ENCODE measurements at places on chromosomes 12 and 14.

- no peak for DNase-seq
Measured at GRCh38 chr12:84072961-84073360, 839.6 kb downstream of the SLC6A15 start.

DNA sequence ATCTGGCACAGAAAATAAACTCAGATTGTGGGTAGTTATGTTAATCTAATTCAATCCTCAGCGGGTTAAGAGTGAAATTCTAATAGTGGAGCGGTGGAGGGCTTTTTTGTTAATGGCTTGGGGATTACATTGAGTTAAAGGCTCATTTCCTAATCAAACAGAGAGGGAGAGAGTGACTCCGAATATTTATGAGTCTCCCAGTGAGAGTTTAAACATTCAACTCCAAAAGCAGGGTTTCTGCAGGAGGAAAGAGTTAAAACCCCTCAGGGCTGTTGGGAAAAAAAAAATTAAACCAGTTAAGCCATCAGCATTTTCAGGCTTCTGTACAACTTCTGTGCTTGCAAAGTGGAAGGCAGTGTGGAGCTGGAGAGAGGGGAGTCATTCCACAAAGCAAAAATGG is 62.1 kb upstream of the ESRRB start:
- DNase-seq, result no peak

- DNase-seq, result no peak
Measured at GRCh38 chr12:11564984-11565651, 84.4 kb upstream of the ETV6 start.

DNA sequence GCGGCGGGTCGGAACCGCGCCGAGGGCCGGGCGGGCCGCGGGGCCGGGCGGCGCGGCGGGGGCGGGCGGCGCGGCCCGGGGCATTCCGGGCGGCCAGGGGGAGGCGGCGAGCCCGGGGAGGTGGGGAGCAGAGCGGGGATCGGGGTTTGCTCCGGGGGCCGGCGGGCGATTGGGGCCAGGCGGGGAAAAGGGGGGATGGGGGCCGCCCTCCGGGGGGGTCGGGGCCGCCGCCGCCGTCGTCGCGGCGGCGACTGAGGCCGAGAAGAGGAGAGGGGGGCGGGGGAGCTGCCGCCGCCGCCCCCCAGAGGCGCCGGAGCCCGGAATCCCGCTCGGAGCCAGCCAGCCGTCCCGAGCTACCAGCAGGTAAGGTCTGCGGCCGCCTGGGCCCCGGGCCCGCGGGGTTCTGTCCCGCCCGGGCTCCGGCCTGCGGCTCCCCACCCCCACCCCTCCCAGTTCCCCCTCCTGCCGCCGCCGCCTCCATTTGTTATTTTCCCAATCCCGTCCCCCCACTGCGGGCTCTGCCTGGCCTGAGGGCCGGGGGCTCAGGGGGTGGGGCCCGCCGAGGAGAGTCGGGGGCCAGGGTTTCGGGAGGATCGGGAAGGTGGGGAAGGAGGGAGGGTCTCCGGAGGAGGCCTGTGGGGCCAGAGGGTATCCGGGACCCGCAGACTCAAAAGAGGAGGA is 403 bp downstream of the ATN1 start:
- no peak for DNase-seq

DNA sequence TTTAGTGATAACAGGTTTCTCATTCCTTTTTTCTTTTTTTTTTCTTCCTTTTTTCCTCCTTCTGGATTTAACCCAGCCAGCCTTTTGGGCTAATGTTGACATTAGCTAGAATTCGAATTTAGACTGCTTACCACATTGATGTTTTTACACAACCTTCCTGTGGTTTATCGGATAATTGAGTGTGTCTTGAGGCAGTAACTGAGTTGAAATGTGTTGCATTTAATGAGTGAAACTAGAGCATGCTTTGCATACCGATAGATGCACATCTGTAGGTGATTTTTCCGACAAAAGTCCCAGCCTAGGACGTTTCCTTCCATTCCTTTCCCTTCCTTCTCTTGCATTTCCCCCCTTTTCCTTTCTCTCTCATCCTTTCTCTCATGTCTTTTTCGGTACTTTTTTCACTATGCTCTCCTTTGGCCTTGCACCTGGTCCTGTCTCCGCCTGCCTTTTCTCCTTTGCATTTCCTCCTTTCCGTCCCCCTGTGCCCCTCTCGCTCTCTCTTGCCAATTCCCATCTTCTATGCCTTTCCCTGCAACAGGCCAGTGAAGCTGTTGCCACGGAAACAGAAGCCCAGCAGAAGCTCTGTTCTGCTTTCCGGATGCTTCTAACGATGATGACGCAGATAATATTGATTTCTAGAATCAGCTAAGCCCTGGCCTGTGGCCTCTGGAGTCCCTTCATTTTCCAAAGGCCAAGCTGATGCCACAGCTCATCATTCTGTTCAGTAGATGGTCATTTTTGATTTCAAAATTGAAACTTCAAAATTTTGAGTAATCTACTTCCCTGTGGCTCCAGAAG is 76.1 kb downstream of the SLC25A47 start:
- DNase-seq, result no peak

- DNase-seq, result no peak
Measured at GRCh38 chr12:71220260-71220659, 62.5 kb upstream of the TSPAN8 start.

DNA sequence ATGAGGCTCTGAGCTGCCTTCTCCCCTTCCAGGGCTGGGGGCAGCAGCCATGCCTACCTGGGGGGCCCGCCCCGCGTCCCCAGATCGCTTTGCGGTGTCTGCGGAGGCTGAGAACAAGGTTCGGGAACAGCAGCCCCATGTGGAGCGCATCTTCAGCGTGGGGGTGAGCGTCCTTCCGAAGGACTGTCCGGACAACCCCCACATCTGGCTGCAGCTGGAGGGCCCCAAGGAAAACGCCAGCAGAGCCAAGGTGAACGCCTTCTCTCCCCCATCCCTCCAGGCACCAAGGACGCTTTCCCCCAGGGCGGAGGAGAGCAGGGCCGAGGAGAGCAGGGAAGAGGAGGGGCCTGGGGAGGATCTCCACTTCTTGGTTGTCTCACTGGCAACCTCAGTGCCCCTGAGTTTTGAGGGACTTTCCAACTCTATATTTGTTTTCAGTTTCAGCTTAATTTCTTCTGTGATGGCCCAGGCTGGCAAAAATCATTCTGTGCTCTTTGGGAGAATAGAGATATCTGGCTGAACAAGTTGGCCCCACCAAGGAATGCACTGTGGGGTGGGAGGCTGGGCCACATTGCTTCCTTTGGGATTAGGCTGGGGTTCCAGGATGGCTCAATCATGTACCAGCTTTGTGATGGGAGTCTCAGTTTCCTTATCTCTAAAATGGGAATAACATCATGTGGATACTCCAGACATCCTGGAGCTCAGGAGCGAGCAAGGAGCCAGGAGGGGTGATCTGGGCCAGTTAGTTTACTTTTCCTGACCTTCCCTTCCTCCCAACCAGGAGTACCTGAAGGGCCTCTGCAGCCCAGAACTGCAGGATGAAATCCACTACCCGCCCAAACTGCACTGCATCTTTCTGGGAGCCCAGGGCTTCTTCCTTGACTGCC is 1.2 kb downstream of the KHNYN start:
- DNase-seq, result peak; percentile 67

DNA sequence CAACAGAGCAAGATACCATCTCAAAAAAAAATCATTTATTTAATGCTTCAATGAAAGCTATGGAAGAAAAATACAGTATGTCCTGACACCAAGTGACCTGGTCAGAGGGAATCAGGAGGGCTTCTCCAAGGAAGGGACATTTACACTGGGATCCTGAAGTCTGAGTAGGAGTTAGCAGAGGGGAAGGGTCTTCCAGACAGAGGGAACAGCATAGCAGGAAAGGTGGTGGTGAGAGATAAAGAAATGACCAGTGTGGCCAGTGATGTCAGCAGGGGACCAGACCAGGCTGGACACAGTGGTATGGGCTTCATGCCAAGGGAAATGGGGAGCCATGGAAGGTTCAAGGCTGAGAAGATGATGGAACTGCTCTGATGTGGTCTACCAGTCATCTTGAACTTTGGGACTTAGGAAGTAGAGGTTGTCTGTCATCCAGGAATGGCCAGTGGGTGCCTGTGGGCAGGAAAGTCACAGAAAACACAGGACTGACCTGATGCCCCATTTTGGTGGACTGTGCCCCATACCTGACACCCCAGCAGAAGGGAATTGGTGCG is 7.8 kb upstream of the TCHP start:
- DNase-seq, result no peak

DNA sequence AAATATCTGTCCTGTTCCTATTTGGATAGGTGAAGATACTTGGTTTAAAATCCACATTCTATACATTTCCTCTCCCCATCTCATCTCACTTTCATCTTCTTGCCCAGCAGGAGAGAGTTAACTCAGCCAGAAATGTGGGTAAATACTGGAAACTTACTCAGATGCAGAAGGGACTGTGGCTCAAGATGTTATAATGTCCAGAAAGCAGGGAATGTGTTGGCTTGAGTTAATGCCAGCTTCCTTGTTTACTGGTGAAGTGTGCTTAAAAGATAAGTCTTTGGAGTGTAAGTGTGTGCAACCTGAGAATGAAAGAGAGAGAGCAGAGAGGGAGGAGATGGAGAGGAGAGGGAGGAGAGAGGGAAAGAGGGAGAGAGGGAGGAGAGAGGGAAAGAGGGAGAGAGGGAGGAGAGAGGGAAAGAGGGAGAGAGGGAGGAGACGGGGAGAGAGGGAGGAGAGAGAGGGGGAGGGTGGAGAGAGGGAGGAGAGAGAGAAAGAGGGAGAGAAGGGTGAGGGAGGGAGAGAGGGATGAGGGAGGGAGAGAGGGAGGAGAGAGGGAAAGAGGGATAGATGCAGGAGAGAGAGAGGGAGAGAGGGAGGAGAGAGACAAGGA is 22.0 kb upstream of the SNRPF start:
- no peak for DNase-seq

DNA sequence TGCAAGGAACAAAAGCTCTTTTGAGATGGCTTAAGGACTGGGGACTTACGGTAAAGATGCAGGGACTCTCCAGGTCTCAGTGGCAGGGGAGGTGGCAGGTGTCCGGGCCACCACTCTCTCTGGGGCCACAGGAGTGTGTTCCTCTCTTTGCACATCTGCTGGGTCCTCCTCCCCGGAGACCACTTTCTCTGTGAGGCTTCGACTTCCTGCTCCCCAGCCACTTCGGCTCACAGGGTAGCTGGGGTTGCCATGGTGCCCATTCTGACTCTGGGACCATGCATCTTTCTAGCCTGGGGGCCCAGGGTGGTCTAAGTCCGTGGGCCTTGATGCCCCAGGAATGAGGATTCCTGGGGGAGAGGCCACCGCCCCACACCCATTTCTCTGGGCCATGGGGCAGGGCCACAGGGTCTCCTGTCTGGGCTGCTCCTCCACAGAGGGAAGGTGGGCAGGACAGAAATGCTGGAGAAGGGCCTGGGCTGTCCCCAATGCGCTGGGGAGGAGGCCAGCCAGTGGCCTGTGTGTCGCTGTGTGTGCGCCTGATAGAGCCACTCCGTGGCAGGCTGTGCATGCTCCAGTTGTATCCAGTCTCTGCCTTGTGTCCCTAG is 38.5 kb downstream of the CCDC92 start:
- DNase-seq, result no peak

- no peak for DNase-seq
Measured at GRCh38 chr12:104485651-104486362, 29.1 kb downstream of the CHST11 start.

DNA sequence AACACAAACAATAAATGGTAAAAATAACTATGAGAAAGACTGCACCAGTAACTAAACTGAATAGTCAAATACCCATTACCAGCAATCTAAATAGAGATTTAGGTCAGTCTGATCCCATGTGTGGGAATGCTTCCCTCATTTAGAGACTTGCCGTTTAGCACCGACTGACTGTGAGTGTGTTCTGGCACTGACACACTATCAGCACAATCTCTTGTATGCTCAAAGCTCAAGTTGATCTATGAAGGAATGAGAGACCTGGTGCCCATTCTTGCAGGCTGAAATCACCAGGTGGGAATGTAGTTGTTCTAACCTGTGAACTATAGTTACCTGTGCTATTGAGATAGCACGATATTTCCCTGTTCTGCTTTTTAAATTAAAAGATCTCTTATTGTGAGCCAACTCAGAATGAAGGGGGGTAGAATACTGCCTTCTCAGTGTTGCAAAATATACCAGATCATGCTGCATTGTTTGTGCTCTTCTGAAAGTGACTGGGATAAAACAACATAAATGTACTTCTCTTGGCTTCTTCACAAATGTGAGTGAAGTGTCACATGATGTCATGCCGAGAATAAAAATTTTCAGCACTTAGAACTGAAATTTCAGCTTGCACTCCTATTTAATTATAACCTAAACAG is 99.6 kb downstream of the LIN7A start:
- no peak for DNase-seq

DNA sequence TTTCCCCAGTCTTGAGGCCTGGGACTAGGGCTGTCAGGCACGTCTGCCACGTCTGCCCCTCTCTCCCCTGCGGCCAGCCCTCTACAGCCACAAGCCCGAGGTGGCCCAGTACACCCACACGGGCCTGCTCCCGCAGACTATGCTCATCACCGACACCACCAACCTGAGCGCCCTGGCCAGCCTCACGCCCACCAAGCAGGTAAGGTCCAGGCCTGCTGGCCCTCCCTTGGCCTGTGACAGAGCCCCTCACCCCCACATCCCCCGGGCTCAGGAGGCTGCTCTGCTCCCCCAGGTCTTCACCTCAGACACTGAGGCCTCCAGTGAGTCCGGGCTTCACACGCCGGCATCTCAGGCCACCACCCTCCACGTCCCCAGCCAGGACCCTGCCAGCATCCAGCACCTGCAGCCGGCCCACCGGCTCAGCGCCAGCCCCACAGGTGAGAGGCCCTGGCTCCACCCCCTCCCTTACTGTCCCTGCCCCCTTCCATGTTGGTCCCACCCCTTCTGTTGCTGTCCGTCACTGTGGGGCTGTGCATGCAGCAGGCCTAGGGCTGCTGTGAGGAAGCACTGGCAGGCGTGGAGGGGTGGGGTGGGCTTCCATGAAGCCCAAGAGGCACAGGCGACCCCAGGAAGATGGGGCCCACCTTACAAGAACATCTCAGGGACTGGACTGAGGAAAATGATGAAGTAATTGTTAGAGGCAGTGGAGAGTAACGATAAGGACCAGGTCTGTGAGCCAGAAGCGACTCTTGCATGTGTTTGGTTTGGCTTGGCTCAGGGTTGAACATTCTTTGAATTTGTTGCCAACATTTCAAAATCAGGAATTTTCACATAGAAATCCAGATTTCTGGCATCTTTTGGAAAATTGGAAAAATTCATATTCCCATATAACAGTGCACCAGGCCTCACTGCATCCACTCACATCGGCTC is 16.8 kb downstream of the C12orf43 start:
- DNase-seq, result no peak

Data from stimulated activated CD4-positive, alpha-beta T cell treated with anti-CD3 and anti-CD28 coated beads, Interleukin-12 subunit alpha, Interleukin-12 subunit beta, amount 100 ng/mL, for 24 hours (primary cell).